CD4-positive, CD25-positive, alpha-beta regulatory T cell (primary cell): ENCODE measurements at places on chromosomes 3 and 15.
A peak's percentile ranks its signal among the peaks of the same experiment; 100 is the strongest.

DNA sequence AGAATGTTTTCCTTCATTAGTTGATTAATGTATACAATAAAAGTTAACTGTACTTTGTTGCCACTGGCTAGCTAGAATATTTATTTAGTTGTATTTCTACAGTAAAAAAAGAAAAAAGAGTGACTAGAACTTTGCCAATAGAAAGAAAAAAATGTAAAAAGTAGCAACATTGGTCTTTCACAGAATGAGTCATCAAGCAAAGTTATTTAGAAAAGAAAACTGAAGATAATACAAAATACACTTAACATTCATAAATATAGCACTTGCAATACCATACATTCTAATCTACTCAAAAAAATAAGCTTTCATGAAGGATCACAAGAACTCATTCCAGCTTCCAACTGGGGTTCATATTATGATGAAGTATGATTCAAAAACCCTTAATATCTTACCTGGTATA is 83.4 kb downstream of the AQR start:
- no peak for DNase-seq

- DNase-seq = no peak
Observed at GRCh38 chr3:59304296-59304695, 254.5 kb upstream of the CFAP20DC start.

- DNase-seq = no peak
Observed at GRCh38 chr15:73328149-73328820, 40.5 kb downstream of the HCN4 start.

DNA sequence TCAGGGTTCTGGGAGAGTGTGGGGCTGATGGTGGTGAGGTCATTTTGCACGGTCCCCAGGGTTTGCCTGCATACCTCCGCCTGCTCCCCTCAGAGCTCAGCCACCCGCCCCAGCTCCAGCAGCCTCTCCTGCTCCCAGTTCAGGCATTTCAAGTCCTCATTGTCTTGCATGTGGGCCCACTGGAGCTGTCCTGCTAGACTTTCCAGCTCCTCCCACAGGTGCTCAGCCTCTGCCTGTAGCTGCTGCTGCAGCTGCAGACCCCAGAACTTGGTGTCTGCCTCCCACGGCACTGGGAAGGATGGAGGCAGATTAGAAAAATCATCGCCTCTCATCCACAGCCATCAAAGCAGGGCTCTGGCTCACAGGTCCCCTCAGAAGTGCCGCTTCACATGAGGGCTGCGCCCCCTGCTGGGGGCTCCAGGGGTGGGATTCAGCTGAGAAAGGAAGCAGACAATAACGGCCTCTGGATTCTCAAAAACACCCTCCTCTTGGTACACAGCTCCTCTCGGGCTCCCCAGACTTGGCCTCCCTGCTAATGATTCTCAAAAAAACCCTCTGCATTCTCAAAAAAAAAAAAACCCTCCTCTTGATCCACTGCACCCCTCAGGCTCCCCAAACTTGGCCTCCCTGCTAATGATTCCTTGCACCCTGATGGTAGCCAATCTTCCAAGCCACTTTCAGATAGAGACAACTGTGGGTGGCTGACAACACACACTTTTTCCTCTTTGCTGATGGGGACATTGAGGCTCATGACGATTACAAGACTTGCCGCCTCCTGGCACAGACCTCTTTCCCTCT is 89.3 kb upstream of the C2CD4B start:
- DNase-seq = peak; percentile 45

GRCh38 chr3:115085197-115085865 is 61.8 kb downstream of the ZBTB20 start:
- DNase-seq = no peak

- DNase-seq = peak; percentile 11
Observed at GRCh38 chr3:127458696-127459604, 131.6 kb downstream of the TPRA1 start.

DNA sequence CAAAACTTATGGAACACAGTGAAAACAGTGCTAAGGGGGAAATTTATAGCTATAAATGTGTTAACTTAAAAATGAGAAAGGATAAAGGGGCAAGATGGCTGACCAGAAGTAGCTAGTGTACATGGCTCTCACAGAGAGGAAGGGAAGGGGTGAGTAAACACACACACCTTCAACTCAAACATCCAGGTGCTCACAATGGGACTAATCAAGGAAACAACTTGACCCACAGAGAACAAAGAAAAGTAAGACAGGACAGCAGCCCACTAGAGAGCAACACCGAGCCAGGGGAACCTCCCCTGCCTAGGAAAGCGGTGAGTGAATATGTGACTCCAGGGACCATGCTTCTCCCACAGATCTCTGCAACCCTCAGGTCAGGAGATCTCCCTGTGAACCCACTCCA is 85.0 kb upstream of the UBP1 start:
- no peak for DNase-seq

DNA sequence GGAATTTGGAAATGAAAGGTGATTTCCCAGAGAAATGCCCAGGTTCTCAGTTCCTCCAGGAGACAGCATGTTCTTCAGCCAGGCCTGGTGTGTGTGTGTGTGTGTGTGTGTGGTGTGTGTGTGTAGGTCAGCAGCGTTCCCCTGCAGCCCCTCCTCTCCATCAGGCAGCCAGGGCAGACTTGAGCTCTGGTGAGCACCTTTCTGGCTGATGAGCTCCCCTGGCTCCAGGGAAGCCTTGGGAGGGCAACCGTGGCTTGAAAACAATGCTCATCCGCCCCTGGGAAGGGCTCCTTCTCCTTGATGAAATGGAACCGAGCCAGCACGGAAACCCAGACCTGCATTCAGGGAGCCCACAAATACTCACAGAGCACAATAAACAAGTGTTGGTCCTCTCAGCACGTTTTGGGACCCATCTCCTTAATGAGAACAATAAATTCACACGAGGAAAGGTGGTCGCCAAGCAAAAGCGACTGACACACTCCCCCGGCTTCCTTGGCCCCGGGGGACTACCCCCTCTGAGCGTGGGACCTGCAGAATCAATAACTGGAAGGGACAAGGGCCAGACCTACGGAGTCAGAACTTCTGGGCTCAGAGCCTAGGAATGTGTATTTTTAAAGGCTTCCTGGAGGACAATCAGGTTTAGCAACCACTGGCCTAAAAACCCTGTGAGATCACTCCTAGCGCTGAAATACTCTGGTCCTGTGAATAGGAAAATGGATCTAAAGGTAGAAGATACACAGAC is 38.6 kb upstream of the HES1 start:
- no peak for DNase-seq

- no peak for DNase-seq
Observed at GRCh38 chr3:94928921-94929320, 866.1 kb downstream of the NSUN3 start.

GRCh38 chr15:98501632-98502031 is 146.7 kb upstream of the IGF1R start:
- DNase-seq = no peak

DNA sequence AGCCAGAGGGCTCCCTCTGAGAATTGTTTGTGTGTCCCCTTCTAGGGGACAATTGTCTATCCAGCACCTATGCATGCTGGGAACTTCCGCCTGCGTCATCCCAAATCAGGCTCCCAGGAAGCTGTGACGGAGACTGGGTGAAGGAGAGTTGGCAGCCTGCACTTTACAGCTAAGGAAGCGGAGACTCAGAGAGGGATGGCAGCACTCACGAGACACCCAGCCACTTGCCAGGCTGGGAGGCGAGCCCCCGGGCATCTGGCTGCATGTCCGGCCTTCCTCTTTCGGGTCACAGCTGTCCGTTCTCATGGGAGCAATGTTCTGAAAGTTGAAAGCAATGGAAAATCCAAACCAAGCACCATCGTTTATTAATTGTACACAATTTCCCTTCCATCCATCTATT is 45.5 kb upstream of the SLC6A11 start:
- DNase-seq = no peak

DNA sequence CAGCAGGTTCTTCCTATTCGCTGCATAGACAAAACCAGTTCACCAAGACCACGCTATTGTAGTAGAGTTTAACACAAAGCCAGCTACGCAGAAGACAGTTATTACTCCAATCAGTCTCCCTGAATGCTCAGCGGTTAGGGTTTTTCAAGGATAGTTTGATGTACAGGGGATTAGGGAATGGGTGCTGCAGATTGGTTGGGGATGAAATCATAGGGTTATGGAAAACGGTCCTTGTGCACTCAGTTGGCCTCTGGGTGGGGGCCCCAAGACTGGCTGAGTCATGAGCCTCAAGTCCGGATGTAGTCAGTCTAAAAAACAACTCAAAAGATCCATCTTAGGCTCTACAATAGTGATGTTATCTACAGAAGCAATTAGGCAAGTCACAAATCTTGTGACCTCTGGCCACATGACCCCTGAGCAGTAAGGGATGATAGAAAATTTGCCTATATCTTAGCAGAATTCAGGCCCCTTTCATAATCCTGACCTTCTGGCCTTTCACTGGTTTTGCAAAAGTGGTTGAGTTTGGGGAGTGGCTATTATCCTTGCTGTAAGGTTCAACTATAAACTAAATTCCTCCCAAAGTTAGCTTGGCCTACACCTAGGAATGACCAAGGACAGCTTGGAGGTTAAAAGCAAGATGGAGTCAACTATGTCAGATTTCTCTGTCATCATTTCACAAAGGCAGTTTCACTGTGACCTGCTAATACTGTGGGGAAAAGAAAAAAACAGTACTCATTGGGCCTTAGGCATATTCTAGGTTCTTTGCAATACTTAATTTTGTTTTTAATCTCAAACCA is 57.7 kb downstream of the LIPC start:
- no peak for DNase-seq

DNA sequence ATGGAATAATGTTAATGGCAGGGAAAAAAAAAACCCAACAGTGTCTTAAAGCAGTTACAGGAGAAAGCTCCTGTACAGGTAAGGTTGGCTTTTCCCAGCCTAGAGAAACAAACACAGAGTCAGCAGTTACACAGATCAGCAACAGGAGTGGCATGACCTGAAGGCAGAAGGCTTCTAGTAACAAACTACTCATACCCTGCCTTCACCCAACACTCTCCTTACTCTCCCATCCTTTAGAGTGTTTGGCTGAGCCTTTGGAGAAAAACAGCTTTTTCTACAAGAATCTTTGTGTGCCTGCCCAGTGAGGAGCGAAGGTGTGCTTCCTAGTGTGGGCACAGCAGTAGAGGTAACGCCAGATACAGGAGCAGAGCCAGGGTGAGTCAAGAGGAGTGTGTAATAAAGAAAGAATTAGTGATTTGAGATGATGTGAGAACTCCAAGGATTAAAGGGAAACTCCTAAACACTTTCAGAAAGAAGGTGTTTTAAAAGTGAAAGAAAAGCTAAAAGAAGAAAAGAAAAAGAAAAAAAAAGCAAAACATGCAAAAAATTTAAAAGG is 152.7 kb downstream of the POLR2M start:
- DNase-seq = no peak

DNA sequence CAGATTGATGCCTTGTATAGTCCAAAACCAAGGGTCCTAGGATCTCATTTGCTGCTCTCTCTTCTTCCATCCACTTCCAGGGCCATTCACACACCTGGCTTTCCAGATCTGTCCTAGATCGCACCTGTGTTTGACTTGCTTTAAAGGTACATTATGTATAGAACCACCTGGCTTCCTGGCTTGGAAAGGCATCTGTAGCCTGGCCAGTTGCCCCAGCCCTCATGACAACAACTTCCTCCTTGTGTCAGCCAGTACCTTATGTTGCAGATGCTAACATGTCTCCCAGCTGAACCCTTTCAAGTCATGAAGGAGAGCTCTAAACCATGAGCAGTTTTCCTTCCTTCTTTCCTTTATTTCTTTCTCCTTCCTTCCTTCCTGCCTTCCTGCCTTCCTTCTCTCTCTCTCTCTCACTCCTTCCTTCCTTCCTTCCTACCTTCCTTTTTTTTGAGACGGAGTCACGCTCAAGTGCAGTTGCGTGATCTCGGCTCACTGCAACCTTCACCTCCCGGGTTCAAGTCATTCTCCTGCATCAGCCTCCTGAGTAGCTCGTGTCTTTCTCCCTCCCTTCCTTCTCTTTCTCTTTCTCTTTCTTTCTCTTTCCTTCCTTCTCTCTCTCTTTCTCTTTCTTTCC is 2.5 kb upstream of the HTR3C start:
- DNase-seq = no peak

GRCh38 chr3:151174351-151174750 is 28.7 kb downstream of the GPR171 start:
- no peak for DNase-seq

DNA sequence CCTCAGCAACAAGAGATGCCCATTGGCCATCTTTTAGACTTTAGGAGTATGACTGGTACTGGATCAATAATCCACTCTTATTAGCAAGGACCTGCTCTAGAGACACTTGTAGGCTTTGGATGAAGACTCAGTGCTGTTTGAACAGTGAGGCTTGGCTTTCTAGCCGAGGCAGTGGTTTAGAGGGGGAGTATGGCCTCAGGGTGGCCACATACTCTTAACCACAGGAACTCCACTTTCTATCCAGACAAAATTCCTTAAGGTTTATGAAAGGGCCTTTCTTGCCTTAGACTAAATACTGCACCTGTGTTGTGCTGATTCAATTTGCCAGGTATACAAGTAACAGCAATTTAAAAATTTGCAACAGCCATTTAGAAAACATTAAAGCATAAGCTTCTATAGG is 1046.3 kb downstream of the DIPK2A start:
- no peak for DNase-seq

- DNase-seq = no peak
Observed at GRCh38 chr15:54605043-54605442, 591.7 kb downstream of the RSL24D1 start.

DNA sequence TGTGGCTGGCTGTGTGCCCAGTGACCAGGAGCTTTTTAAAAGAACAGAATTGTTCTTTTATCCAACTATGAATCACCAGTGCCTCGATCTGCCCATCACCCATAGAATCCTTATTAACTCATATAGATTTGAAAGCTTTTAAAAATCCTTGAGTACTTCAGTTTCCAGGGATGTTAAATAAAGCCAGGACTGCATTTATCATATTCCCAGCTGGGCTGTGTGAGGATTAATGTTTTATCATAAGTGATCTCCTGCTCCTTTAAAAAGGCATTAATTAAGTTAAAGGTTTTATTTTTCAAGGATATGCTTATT is 234.0 kb downstream of the MYRIP start:
- DNase-seq = no peak

GRCh38 chr15:77646104-77646694 is 13.5 kb upstream of the LINGO1 start:
- no peak for DNase-seq

DNA sequence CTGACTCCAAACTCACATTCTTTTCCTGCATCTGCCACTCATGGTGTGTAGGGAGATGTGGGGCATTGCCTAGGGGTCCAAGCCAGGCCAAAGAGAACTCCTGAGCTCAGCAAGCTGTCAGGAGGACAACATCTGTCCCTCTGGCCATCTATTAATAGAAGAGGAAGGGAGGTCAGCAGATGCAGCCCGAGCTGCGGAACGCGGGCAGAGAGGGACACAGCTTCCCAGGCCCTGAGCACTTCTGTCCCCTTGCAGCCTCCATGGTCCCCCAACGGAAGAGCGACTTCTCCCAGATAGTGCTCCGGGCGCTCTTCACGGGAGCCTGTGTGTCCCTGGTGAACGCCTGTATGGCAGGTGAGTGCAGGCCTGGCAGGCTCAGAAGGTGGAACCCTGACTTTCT is 37.3 kb upstream of the PDE8A start:
- no peak for DNase-seq

DNA sequence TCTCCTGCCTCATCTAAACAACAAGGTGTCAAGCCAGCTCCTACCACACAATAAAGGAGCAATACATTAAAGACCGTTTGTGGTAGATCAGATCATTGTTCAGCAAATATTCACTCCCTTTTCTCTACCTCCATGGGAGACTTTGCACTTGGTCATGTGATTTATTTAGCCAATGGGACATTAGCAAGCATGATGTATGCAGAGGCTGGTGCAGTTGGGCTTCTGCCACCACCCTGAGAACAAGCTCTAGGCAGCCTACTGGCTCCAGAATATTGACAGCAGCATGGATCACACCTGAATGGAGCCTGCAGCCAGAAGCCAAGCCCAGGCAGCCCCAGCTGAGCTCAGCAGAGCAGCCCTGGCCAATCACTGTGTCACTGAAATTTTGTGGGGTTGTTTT is 99.4 kb upstream of the UBE2E2 start:
- no peak for DNase-seq
